ENCODE measurements at places on chromosomes 6 and 20.

DNA sequence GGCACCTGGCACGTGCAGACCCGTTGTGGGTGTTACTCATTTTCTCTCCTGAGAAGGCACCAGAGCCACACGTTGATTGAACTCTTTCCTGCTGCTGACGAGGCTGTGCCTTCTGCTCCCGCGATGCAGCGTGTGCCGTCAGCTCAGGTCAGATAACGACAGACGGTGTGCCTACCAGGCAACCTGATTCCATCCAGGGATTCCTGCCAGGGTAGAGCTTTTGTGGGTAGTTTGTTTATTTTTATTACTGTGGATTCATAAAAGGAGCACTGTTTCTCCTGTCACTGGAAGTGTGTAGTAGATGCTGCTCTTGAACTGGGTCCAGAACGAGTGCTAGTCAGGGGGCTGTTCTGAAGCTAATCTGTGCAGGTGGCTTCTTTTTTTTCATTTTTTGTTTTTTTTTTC is 20.7 kb downstream of the PRPF6 start:
- DNase-seq: peak; percentile 93

GRCh38 chr20:43941476-43942200 is 27.0 kb downstream of the TOX2 start:
- DNase-seq: no peak

DNA sequence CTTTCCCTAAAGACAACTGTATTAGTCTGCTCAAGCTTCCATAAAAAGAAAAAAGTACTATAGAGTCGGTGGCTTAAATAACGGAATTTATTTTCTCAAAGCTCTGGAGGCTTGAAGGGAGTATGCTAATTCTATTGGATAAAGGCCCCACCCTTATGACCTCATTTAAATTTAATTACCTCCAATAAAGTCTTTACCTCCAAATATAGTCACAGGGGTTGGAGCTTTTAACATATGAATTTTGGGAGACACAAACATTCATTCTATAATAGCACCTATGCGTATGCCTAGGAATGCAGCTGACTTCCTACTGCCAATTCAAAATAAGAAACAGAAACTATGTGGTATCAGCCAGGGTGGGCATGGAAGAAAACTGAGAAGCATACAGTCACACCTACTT is 25.4 kb downstream of the KIAA0319 start:
- no peak for DNase-seq

GRCh38 chr6:161462148-161462547 is 188.3 kb upstream of the AGPAT4 start:
- DNase-seq: no peak

DNA sequence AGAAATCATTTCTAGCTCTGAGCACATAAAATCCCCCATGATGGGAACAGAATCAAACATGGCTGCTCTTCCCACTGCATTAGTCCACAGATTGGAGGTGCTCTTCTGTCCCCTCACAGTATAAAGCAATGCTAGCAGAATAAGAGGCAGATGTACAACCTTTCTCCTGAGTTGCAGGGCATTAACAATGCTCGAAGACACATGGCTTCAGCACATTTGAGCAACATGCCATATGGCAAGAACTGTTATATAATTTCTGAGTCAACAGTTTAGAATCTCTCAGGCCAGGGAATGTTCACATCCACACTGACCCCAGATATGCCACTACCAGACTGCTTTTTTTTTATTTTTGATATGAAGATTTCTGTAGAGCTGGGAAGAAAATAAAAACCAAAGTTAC is 119.6 kb downstream of the KIF13A start:
- DNase-seq: peak; percentile 97

DNA sequence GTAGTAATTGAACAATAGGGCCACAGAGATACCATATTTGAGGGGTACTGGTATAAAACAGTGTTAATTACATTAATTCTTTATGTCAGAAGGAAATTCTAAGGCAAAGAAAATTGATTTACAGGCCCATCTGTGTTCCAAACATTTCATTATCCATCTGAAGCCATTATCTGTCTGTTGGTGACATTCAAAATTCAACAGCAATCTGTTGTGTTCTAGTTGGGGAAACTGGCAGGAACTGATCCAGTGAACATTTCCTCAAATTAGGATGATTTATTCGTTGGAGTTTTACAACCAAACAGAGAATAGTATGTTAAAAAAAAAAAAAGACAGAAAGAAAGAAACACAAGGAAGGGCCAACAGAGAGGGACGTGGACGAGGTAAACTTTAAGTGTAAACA is 30.1 kb downstream of the HEBP2 start:
- DNase-seq: no peak

- DNase-seq: no peak
Measured at GRCh38 chr20:8132484-8133309, 631 bp downstream of the PLCB1 start.

GRCh38 chr6:10964684-10965083 is 77.8 kb downstream of the SYCP2L start:
- DNase-seq: no peak

DNA sequence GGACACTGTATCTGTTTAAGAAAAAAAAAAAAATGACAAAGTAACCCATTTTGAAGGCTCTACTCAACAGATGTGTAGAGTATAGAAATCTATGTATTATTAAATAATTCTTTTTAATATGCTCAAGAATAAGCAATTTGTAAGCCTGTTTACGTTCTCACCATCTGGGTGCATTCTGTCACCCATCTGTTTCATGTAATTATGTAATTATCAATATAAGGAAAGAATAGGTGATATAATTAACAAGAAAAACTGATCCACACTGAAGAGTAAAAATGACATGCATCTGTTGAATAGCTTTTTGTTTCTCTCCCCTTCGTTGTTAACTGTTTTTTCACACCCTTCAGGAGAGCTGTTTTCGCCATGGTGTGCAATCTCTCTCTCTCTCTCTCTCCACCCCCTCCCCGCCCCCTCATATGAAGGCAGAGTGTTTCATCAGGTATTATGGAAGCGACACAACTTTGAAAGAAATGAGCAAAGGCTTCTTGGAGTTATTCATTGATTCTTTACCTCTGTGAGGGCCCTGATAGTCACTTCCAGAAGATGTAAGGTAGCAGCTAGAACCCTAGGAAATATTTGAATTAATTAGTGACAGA is 154.3 kb upstream of the INSM1 start:
- DNase-seq: peak; percentile 85

GRCh38 chr6:25192590-25193459 is 86.3 kb upstream of the CARMIL1 start:
- DNase-seq: no peak

DNA sequence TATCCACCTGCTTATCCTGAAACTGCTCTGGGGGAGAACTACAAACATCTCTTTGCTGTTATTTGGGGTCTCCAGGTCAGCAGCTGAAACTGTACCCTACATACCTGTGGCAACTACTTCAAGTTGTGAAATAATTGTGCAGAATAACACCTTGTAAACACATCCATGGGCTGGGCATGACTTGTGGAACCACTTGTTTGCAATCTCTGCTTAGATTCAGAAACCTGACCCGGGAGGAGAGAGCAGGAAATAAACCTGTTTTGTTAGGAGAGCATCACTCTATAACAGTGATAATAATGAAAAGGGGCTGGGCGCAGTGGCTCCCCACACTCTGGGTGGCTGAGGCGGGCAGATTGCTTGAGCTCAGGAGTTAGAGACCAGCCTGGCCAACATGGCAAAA is 183.1 kb downstream of the NFATC2 start:
- no peak for DNase-seq

GRCh38 chr20:10893321-10893720 is 219.5 kb upstream of the JAG1 start:
- no peak for DNase-seq

- DNase-seq: no peak
Measured at GRCh38 chr6:51720327-51720726, 367.1 kb downstream of the PKHD1 start.
